Activated CD8-positive, alpha-beta memory T cell treated with anti-CD3 and anti-CD28 coated beads, Interleukin-2, amount 50 U/mL, for 4 hours (primary cell): ENCODE measurements at places on chromosomes 2 and 18.

GRCh38 chr2:23703037-23703582, 223.8 kb downstream of the ATAD2B start:
- DNase-seq, result peak; percentile 11

- DNase-seq, result no peak
Measured at GRCh38 chr18:13549880-13550232, 176.5 kb downstream of the FAM210A start.

- DNase-seq, result peak; percentile 3
Measured at GRCh38 chr2:239581352-239581901, 180.6 kb upstream of the HDAC4 start.

DNA sequence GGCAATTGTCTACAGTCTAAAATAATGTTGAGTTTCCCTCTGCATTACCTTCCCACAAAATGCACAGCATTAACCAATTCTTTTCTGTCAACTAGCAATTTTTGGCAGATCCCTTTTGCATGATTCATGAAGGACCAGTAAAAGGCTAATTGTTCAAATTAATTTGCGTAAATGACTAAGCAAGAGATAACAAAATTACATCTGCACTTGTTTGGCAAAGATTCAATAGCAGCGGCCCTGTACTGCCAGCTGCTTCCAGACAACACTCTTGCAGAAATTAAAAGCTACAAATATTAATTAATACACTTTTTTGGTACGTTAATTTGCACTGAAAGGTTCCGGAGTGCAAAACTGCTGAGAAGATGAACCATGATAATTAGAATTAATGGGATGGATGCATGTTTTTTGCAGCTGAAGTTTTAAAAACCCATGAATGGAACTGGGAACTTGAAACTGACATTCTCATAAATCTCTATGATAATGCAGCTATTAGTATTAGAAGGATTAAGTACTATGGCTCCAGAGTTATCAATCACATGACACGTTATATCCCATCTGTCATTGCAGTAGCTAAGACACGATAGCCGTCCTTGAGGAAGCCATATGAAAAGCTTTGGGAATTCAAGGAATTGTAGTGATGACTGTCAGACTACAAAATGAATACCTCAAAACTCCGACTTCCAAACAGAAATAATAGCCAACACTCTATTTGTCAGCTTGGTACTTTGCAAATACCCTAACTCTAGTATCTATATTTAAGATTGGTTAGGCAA, 1268.3 kb upstream of the ACVR2A start:
- no peak for DNase-seq

DNA sequence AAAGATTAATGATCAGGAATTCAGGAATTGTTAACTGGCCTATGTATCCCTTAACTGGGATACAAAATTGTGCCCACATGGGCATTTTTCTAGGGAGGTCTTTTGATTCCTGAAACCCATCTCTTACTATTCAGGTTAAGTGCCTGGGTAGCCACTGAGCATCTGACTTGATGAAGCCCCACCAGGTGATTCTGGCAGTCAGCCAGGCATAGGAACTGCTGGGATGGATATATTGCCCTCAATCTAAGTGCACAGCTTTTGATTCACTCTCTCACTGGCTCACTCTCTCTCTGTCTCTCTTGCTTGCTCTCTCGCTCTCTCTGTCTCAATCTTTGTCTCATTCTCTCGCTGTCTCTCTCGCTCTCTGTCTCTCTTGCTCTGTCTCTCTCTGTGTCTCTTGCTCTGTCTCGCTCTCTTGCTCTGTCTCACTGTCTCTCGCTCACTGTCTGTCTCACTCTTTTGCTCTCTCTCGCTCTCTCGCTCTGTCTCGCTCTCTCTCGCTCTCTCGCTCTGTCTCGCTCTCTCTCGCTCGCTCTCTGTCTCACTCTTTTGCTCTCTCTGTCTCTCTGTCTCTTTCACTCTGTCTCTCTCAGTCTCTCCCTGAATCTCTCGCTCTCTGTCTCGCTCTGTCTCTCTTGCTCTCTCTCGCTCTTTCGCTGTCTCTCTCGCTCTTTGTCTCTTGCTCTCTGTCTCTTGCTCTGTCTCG, 22.3 kb downstream of the INPP1 start:
- DNase-seq, result no peak

DNA sequence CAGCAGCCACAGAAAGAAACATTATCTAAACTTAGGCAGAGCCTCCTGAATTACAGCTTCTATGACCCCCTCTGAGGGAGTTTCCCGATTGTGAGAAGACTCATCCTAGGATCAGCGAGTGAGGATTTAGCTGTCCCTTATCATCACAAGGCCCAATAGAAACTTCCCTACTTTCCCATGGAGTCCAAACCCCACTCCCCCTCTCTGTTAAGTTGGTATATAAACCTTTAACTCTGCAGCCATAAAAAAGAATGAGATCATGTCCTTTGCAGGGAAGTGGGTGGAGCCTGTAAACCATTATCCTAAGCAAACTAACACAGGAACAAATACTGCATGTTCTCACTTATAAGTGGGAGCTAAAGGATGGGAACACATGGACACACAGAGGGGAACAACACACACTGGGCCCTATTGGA, 78.8 kb downstream of the MYL12B start:
- DNase-seq, result no peak

- no peak for DNase-seq
Measured at GRCh38 chr2:63837036-63837594, 4.6 kb upstream of the UGP2 start.

DNA sequence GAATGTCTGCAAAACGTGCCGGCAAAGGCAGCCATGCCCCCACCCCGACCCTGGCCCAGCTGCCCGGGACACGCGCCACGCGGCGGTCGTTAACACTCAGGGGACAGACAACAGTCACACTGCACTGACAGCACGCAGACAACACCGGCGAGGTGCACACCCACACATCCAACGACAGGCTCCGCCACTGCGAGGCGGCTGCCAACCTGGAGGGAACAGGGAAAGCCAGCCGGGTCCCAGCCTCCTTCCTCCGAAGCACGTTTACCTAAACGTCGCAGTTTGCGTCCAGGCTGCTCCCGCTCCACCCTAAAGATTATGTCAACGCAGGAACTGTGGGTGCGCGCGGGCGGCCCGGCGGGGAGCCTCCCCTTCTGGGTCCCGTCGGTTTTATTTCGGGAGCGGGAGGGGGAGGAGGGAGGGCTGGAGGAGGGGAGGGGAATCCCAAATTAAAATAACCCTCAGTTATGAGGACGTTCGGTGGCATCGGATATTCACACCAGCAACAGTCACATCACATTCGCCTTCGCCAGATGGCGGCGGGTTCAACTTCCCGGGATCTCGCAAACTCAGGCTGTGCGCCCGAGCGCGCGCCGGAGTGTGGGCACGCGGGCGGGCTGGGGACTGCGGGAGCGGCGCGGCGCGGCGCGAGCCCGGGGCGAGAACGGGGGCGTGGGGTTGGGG, 644 bp downstream of the PTGR3 start:
- DNase-seq, result peak; percentile 50

DNA sequence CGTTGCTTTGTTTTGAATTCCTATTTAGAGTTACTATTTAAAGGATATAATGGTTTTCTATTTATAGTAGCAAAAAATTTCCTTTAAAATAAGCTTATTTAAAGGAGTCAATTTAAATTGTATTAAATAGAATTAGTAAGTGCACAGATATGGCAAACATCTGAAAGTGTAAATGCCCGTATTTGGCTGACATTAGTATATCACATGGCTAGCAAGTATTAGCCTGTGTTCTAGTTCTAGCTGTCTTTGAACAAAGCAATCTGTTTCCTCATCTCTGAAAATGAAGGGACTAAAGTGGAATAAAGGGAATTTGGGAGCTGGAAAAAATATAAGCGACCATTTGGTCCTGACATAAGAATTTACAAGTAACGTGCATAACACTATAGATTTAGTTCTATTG, 32.2 kb downstream of the PELI1 start:
- no peak for DNase-seq

DNA sequence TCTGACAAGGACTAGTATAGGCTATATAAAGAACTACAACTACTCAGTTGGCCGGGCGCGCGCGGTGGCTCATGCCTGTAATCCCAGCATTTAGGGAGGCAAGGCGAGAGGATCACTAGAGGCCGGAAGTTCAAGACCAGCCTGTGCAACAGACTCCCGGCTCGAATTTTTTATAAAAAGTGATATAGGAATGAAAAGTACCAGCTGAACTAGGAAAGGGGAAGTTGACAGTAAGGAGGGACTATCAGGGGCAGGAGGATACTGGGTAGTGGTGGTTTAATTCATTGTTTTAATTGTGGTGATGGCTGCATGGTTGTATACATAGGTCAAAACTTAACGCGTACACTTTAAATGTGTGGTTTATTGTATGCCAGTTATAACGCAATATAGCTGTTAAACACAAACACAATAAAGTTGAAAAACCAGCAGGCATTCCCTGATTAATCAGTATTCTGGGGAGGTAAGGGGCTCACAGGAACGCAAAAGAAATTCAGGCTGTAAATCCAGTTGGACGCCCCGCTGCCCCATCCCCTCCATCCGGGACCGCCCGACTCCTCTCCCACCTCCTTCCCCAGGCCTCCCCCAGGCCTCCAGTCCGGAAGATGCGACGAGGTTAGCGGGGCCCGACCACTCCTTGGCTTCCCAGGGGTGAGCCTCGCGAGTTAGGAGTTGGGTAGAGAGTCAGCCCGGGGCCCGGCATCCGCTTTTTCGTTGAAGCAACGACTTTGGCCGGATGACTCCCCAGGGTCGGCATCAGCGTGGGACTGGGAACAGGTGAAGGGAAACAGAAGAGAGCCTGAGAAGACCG, 746 bp upstream of the POLR1B start:
- peak; percentile 64 for DNase-seq

DNA sequence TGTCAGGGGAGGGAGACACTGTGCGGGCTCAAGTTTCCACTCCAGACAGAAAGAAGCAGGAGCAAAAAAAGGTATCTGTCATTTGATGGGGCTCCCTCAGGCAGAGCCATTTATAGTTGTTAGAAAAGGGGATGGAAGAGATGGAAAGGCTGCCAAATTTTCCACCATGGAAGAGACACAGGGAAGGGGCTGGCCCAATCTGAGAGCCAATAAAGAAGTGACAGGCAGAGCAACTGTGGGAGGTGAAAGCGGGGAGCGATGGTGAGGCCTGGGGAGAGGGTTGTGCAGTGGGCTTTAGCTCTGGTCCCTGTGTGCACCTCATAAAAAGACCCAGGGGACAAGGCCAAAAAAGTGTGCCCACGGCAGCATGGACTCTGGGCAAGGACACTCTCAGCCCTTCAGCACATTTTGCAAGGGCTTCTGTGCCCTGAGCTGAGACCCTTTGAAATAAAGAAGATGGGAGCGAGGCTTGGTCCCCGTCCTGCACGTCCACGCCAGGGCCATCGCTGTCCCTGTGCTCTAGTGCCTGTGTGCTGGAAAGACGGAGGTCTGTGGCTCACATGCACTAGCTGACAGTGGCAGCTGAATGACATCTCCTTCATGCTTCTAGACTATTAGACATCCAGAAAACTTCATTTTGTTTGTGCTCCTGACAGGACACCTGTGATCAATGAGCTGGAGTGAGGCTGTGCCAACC, 456.7 kb upstream of the HS6ST1 start:
- no peak for DNase-seq

GRCh38 chr2:42826231-42826630, 33.8 kb upstream of the HAAO start:
- no peak for DNase-seq

DNA sequence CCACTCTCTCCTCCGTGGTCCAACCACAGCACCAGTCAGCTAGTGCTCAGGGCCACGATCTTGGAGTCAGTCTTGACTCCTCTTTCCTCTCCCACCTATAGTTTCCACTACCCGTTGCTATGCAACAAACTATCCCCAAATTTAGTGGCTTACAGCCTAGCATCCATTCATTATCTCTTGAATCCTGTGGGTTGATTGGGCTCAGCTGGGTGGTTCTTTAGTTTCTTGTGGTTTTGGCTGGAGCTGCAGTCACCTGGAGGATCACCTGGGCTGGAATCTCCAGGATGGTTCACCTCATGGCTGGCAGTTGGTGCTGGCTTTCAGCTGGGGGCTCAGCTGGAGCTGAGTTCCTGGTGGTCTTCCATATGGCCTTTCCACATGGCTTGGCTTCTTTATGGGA, 149.9 kb downstream of the ASB1 start:
- DNase-seq, result no peak

DNA sequence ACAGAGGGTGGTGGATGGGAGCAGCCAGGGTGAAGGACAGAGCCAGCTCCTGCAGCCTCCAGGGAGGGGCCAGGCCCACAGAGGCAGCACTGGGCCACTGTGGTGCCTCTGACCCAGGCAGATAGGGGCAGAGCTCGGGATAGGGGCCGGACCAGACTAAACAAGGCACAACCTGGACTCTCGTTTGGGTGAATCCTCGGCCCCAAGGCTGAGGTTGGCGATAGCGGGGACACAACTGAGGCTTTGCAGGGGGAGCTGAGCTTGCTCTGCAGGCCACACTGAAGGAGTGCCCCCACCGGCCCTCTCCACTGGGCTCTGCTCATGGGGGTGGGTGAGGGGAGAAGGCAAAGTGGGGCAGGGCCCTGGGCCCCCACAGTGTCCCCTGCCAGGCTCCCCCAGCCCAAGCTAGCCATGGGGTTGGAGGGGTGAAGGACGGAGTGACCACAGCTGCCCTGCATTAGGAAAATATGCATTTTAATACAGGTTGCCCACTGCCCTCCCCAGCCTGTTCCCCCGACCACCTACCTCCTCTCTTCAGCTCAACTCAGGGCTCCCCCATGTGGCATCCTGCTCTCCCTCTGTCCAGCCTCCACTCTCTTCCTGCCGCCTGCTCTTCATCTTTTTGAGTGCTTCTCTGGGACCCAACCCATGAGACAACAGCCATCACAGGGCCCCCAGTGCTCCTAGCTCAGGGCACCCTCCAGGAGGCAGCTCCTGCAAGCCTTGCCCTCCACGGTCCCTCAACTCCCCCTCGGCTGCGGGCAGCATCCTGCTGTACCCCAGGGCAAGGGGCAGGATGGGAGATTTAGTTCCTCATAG, 152.8 kb downstream of the INHBB start:
- DNase-seq, result no peak

DNA sequence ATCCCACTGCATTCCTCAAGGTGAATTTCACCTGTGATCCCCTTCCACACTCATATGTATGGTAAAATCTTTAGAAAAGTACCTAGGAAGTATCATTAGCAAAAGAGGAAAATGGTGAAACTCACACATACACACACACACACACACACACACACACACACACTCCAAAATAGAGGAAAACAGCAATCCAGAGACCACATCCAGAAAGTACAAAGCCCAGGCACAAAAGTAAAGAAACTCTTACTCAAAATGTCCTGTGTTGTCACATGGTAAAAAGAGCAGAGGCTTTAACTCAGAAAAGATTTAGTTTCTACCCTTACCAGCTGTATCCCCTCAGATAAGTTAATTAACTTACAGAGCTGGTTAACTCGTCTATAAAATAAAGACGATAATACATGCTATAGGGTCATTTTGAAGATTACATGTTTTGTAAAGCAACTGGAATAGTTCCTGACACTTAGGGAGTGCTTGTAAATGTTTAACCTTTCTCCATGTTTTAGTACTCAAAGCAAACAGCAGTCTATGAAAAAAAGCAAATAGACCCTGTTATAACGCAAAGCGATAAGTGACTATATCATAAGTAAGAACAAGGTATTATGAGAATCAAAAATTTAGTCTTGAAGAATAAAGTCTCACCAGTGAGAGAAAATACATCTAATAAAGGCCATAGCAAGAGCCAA, 360.0 kb upstream of the LRATD1 start:
- DNase-seq, result no peak

GRCh38 chr2:234847364-234847635, 104.5 kb upstream of the SH3BP4 start:
- DNase-seq, result no peak

GRCh38 chr2:190722061-190722759, 73.3 kb downstream of the NAB1 start:
- no peak for DNase-seq
